ENCODE measurements at places on chromosomes 3 and 15.

DNA sequence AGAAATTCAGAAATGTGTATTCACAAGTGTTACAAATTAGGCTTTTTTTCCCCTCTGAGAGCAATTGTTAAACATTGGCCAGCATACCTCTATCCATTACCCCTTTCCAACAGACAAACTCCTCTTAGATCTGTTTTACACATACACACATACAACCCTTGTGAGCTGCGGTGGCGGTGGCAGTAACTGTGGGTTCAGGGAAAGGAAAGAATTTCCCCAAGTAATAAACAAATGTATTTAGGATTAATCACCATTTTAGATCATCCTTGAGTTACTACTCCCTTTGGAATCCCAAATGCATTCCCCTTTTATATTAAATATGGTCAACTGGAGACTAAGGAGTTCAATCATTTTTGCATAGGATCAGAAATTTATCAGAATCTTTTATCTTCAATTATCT, 667.0 kb downstream of the FHIT start:
- no peak for DNase-seq

- DNase-seq = no peak
Measured at GRCh38 chr15:83445643-83446042, 1.5 kb upstream of the SH3GL3 start.

DNA sequence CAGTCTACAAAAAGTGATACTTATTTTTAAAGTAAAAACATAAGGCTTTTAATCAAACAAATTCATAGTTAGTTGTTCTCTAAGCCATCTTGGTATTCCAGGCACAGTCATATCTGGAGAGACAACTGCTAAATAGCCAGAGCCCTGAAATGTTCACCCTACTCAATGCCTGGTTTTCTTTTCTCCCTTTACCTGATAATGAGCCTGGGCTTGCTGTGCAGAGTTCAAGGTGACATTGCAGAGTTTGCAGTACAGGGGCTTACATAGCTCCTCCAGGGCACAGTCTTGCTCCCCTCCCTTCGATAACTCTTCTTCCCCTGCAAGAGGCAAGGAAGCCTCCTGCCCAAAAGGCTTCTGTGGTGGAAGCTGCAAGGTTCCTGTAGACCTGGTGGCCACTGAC, 4.3 kb downstream of the ZMAT3 start:
- no peak for DNase-seq

GRCh38 chr3:86801066-86801465, 189.9 kb downstream of the VGLL3 start:
- DNase-seq = no peak

DNA sequence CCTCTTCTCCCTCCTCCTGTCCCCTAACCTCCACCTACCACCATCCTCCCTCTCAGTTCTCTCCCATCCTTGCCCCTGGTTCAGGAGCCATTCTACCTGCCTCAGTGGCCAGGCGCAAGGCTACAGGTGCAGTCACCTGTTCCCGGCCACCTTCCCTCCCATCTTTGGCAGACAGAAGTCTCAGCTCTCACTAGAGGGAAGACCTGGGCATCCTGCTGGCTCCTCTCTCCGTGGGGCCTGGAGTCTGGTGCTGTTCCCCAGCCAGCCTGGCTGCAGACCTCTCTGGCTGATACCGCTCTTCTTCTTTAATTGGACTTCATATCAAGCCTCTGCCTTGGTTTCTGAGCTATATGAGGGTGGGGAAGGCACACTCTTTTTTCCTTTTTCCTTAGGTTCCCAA, 53.0 kb upstream of the SLC6A1 start:
- DNase-seq = no peak

GRCh38 chr3:168364967-168365366, 269.2 kb upstream of the GOLIM4 start:
- no peak for DNase-seq

DNA sequence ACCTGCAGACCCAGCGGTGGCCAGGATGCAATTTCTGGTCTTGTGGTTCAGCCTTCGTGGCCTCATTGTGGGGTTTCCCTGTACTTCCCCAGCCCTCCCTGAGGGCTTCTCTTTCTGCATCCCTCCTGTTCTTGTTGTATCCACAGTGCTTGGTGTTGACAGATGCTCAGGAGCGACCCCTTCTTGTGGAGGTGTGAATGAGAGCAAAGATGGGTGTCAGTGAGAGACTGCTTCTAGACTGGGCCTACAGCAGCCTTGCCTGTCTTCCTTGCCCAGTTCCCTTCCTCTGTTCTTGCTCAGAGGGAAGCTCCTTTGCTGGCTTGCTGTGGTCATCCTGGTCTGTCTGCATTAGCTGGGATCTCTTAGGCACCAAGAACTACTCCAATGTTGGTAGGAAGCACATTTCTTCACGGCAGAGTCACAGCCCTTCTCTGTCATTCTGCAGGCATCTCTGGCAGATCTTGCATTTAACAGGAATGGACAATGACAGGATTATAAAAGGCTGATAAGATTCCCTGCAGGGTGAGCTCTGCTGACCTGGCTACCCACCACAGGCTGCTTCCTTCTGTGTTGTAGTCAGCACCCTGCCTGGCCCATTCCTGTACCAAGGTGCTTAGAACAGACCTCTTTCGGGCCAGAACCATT, 317.8 kb upstream of the C2CD4B start:
- DNase-seq = no peak

DNA sequence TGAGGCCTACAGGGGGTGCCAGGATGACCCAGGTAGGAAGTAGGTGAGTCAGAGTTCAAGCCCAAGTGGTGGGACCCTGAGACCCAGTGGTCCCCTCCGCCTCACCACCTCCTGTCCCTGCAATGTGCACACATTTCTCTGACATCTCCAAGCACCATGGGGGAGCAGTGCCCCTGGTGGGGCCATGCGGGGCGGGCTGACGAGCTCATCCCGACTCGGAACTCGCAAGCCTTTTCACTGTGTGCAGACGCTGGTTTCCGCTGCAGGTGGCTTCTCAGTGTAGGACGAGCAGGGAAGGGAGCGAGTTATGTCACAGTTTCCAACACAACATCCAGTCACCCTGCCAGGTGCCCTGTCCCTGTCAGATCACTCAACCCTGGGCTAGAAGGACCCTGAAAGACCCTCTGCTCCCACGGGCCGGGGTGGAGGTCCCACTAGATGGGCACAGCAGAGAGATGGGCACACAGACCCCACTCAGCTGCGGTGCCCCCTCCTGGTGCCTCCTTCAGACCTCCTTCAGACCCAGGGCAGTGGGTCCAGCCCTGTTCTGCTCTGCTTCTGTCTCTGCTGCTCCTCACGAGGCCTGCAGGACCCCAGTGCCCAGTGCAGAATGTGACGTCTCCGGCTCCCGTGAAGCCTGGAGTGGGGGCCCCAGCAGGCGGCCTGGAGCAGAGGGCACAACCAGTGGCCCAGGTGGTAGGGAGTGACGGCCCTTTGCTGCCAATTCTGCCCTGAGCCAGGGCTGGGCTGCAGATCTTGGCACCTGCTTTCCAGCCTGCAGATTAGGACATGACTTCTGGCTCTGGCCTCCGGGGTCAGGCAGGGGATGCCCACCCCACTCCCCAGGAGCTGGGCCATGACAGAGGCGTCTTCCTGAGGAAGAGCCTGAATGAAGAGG, 102.0 kb upstream of the RPL32 start:
- no peak for DNase-seq

GRCh38 chr15:69853544-69853951, 244.2 kb downstream of the TLE3 start:
- DNase-seq = no peak

GRCh38 chr3:24128199-24129005, 183.3 kb downstream of the NR1D2 start:
- DNase-seq = no peak

DNA sequence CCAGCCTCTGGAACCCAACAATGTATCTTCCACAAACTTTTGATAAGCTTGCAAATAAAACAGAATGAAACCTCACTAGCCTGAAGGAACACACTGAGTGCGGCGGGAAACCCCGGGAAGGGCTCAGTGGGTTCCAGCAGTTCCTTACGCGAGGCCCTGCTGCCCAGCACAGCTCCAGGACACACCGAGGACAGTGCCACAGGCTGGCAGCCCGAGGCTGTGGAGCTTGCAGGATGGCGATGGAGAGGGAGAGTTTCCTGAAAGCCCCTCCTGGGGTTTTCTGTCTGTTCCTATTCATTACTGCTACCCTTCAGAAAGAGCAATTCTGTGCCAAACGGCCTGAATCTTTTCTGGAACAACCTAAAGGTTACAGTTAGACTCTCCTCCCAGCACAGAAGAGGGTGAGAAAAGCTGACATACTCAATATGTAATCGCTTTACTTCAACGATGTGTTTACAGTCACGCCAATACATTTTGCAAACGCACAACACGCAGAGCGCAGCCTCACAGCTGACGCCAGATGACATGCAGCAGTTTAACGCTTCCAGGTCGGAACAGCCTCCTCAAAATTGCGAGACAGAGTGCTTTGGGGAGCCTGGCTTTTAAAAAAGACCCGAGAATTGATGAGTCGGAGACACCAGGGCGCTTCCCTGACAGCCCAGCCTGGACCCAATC, 57.1 kb upstream of the RPL32 start:
- no peak for DNase-seq

- no peak for DNase-seq
Measured at GRCh38 chr3:59426821-59427565, 377.2 kb upstream of the CFAP20DC start.

- DNase-seq = no peak
Measured at GRCh38 chr3:113271594-113272384, 60.4 kb downstream of the BOC start.

GRCh38 chr3:143837076-143837475, 11.2 kb downstream of the SLC9A9 start:
- no peak for DNase-seq

DNA sequence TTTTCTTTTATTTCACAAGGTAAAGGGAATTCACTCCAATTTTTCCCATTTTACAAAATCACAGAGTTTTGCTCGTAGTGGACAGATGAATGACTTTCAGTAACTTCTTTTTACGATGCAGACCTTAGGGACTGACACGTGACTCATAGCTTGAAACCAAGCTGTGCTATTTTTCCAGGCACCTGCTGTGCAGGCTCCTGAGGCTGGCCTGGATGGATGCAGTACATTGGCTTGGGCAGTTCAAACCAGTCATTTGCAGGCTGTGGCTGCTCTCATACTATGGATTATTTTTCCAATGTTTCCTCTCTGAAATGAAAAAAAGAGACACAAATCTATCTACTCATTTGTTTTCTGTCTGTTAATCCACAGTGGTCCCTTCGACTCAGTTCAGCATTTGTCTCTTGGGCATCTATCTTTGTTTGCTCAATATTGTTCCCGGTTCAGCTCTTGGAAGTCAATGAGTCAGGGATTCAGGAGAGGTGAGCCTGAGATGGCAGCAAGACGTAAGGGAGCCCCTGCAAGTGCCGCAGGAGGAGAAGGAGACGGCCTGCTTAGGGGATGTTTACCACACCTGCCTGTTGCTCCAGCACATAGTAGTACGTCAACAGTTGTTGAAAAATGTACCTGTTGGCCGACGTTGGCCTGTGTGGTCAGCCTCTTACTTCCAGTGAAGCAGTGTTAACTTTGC, 92.8 kb downstream of the SV2B start:
- DNase-seq = no peak

- DNase-seq = no peak
Measured at GRCh38 chr15:61031532-61031931, 197.6 kb downstream of the RORA start.

DNA sequence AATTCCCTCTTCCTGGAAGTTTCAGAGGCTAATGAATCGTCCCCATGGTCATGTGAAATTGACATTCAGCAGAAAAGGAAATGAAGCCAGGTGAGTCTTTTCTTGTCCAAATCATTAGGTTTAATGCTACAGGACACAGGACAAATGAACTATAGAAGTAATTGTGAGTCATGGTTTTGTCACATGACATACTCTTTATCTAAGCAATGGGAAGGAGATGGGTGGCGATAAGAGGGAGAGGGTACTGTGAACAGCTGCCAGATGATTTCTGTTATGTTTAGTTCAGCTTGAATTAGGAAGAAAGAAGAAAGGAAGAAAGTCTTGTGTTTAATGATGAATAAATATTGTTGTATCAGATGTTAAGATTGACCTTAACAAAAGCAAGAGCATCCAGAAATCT, 515.4 kb upstream of the ZNF717 start:
- no peak for DNase-seq

DNA sequence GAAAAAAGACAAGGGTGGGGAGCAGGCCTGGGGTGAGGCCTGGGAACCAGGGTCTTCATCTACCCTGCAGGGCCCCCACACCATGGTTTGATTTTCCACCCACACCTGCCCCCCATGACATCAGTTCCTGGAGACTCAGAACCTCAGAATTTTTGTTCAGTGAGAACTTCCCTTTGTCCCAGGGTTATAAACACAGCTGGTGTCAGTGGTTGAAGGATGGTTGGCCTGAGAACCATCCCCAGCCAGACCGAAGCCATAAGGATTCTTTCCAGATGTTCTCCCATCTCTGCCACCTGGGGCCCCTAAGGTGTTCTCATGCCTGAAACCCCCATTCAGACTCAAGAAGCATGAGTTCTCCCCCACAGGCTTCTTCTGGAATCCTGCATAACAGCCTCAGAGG, 16.6 kb downstream of the CCDC33 start:
- no peak for DNase-seq

DNA sequence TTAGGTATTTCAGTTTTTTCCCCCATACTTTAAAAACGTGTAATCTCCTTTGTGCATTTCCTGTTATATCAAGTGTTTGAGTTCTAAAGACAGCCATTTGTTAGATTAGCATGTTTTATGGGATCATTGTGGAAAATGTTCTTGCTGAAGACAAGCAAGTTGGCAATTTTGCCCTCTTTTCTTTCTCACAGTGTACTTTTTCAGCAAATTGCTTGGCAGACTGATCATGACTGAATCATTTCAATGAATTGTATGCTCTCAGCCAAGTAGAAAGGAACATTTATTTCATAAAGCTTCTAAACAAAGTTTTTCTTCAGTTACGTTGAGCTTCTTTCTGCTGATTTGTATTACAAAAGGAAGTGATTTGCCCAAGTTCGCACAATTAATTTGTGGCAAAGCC, 51.6 kb downstream of the ATG7 start:
- DNase-seq = no peak

DNA sequence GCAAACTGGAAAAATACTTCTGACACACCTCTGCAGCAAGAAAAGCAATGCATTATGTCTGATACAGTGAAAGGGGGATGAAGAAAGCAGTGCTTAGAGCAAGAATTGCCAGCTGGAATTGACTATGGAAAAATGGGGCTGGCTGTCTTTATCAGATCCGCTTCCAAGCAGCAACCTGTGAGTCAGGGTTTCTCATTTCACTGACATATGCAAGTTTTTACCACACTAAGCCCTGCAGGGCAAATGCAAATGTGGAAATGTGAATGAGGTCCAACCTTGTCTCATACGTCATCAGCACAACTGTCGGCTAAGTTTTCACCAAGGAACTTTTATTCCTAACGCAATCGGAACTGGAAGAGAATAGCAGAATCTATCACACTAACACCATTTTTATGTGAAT, 172.5 kb upstream of the GADL1 start:
- DNase-seq = no peak

All from stimulated activated CD8-positive, alpha-beta memory T cell treated with anti-CD3 and anti-CD28 coated beads, Interleukin-7, amount 100 ng/mL, for 24 hours (primary cell).